Caco-2 (cell line): ENCODE measurements at places on chromosomes 5 and 9.

DNA sequence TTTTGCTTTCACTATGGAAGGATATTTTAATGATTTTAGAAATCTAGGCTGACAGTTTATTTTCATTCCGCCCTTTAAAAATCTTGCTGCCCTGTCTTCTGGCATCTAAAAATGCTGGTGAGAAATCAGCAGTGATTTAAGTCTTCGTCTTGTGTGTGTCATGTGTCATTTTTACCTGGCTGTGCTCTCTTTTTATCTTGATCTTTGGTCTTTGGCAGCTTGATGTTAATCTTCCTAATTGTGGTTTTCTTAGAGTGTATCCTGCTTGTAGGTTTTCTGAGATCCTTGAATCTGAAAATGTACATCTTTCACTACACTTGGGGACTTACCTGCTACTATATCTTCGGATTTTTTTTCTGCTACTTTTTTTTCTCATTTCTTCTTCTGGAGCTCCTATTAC lies 11.9 kb upstream of the LPCAT1 start:
- no peak for DNase-seq

GRCh38 chr5:1552521-1553255 lies 28.9 kb upstream of the LPCAT1 start:
- no peak for DNase-seq

GRCh38 chr9:95494022-95494415 lies 22.8 kb downstream of the PTCH1 start:
- peak; percentile 72 for DNase-seq

- DNase-seq, result no peak
Measured at GRCh38 chr9:694403-695154, 146.9 kb upstream of the DMRT1 start.

GRCh38 chr9:108681851-108682590 lies 173.8 kb downstream of the ACTL7B start:
- no peak for DNase-seq

GRCh38 chr9:131500939-131501541 lies 1.7 kb upstream of the POMT1 start:
- no peak for DNase-seq

DNA sequence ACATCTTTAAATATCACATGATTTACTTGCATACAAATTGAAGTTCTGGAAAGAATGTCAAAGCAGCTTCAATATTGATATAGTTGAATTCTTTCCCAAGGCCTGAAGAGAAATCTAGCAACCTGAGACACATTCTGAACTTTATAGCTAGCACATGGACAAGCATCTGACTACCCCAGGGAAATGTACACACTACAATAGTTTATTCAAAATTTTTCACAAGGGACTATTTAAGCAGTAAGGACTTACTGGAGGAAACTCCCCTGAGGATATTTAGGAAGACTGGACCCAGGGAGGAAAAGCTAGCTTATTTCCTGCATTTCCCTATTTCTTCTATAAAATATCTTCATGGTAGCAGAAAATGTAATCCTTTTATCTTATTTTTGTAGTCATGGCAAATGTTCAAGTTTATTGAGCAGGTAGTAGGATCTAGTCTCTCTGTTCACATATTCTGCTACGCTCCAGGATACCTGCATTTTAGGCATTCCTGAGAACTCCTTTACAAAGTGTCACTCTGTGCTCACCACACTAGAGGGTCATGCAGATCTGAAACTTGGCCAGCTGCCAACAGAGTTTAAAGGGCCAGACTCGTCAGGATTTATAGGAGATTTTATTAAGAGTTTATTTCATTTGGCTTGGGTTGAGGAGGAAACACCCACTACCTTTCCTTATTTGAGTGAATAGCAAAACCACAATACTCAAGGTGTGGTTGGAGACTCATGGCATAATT lies 348.4 kb upstream of the FTMT start:
- no peak for DNase-seq

GRCh38 chr9:118595719-118596305 lies 773.4 kb downstream of the BRINP1 start:
- DNase-seq, result peak; percentile 45

- DNase-seq, result no peak
Measured at GRCh38 chr9:126677188-126678084, 63.7 kb downstream of the LMX1B start.

DNA sequence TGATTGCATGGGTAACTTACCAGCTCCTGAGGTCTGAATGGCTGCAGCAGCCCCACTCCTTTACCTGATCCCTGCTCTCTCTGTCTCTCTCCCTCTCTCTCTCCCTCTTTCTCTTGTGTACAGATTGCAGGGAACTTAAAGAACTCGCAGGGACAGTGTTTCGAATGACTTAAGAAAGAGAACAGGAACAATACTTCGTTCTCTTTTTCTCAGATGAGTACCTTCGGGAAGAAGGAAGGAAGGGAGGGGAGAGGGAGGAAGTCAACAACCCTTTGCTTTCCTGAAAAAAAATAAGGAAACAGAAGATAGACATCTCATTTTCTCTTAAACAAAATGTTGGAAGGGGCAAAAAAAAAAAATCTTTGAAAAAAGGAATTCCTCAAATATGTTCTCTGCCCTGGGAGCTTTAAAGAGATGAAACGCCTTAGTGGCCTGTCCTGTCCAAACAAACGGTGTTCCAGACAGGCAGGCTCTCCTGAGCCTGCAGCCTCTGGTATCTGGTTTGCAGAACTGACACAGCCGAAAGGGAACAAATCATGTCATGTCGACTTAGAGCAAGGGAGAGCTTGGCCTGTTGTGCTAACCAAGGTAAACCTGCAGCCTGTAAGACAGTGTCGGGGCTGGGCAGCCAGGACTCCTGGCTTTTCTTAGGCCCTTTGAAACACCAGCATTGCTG lies at the start of gene ZNF366:
TSS of gene ZNF366 (minus strand) at position 180 of the 676 bp plus-strand sequence. CDS start 45,914 bp downstream, outside the sequence.
- no peak for DNase-seq

DNA sequence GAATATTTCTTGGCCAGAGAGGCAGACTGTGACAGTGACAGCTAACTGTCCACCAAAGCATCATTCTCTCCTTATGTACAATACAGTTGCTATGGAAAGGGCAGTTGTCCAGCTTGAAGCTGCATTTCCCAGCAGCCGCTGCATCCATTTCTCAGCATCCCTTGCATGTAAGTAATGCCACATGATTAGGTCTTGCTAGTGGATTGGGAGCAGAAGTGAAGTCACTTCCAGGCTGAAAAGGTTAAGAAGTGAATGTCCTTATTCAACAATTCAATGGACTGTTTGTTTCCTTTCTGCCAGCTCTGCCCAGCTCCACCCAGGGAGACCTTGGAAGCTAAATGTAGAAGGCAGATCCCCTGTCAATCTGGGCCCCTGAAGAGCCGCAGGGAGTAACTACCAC lies 26.1 kb upstream of the RETREG1 start:
- no peak for DNase-seq

DNA sequence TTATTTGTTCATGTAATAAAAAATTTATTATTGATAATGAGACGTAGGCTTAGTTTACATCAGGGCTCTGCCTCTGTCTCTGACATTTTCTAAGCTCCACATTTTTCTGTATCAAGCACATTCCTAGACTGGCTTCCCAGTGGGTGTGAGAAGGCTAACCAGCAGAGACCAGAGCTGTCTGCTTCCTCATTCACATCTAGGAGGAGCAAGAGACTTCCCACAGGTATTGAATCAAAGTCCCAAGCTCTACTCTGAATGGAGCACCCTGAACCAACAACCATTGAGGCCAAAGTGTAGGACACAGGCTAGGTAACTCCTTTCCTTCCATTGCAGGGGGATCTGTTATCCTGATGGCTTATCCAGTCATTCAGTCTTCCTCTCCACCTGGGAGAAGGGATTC lies 72.4 kb downstream of the PARP8 start:
- DNase-seq, result no peak

DNA sequence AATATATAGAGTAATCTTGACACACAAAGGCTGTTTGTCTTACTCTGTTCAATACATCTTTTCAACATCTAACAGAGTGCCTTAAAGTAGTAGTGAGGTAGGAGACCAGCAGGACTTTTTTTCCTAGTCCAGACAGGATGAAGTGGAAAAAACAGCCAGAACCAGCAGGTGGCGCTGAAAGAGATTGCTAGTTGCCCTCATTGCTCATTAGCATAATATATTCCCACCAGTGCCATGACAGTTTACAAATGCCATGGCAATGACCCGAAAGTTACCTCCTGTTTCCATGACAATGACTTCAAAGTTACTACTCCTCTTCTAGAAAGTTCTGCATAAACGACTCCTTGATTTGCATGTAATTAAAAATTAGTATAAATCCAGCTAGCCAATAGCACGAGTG lies 387.4 kb downstream of the ACTL7B start:
- no peak for DNase-seq

DNA sequence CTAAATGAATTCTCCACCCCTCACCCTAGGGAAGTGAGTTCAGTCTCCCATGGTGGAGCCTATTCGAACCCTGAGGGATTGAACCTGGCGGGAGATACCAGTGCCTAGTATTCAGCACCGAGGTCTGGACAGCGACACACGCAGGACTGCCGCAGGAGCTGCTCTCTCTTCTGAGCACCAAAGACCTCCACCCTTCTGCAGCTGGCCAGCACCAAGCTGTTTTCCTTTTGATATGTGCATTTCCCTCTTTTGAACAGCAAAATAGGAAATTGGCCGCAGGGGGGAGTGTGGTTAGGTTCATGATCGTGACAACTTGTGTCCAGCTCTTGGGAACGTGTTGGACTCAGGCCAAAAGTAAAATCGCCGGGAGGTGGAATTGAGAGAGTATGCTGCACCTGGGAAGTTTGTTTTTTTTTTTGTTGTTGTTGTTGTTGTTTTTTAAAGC lies 1.2 kb upstream of the PCSK1 start:
- DNase-seq, result peak; percentile 63

- DNase-seq, result no peak
Measured at GRCh38 chr5:135482381-135482933, 30.3 kb upstream of the TIFAB start.

DNA sequence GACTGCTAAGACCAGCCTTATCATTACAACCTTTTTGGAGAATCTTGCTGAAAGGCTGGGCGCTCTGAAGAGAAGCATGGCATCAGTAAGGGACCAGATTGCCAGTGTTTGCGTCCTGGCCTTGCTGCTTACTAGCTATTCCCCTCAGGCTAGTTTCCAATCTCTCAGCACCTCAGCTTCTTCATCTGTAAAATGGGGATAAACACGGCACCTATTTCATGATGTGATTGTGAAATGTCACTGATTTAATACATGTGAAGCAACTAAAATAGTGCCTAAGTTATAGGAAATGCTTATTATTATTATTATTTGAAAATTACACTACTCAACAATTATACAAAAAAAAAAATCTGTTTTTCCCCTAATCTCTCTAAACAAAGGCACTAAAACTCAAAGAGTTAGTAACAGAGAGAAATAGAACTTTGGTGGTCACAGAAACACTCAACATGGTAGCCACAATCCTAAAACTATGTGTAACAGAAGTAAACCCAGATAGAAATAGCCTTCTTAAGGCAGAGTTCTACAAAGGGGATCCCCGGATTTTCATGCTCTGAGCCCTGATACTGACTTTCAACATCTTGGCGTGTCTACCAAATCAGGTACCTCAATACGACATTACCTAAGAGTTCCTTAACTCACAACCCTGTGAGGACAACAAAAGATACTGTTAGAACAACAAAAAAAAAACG lies 62.0 kb downstream of the ENC1 start:
- no peak for DNase-seq

- no peak for DNase-seq
Measured at GRCh38 chr9:132241840-132242620, 80.2 kb downstream of the NTNG2 start.

DNA sequence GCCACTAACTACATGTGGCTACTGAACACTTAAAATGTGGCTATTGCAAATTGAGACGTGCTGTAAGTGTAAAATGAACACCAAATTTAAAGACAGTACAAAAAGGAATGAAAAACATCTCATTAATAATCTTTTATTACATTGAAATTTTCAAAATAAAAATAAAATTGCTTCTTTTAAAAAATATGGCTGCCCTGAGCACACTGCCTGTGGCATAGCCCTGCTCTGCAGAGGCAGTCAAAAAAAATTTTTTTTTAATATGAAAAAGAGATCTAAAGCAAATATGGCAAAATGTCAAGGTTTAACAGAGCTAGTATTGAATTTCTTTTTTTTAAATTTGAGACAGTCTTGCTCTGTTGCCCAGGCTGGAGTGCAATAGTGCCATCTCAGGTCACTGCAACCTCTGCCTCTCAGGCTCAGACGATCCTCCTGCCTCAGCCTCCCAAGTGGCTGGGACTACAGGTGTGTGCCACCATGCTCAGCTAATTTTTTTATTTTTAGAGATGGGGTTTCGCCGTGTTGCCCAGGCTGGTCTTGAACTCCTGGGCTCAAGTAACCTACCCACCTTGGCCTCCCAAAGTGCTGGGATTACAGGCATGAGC lies 25.6 kb downstream of the CARNMT1 start:
- DNase-seq, result no peak

DNA sequence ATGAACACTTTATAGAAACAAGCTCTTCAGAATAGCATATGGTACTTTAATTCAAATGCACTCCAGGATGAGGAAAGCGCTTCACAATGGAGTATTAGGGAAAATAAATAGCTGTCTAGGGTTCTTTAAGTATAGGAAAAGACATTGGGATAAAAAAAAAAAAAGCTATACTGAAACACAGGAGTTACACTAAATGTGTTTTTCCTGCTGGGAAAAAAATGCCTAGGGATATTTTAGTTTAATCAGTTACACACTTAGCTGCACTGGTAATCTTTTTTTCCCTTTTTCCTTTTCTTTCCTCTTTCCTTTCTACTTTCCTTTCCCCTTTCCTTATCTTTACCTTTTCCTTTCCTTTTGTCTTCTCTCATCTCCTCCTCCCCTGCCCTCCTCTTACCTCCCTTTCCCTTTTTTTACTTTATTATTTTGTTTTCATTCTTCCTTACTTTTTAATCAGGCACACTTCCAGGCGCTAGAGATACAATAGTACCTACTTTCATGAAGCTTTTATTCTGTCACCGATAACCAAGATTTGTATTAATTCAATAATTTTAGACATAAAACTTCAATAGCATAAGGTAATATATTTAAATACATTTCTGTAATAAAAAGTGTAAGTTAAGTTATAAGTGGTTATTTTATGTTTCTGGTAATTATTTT lies 758.7 kb downstream of the CDH18 start:
- DNase-seq, result no peak

DNA sequence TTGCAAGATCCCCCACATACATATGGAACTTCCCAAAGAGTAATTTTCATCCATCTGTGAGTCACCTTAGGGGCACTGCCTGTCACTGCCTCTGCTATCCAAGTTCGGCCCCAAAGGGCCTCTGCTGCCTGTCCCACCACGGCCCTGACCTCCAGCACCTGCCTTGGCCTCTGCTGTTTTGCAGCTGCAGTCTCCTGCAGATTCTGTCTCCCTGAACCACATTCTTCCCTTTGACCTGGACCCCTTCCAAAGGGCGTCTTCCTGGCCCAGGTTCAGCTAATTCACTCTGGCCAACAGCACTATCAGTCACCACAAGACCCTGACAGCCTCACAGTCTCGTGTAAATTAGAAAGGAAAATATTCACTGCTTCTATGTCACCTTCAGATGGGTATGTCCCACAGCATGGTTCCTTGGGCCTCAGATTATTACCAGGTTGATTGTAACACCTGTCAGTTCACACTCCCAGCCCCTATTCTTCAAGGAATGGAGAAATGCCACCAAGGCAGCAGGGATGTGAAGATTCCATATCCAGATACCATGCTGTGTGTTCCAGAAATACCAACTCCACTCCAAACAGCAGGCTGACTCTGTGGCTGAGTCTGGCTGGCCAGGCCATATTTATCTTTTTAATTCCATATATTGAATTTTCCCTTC lies 479.3 kb downstream of the ARHGEF28 start:
- peak; percentile 11 for DNase-seq
